ENCODE measurements at places on chromosomes 12 and 14. TPM values are rescaled to one million over a fixed set of nuclear protein-coding genes. Genes with fewer than 3 reads are reported as not detected.

The MIP gene
- not detected for total RNA-seq

The MSRB3 gene
- 1.2 TPM for total RNA-seq

DNA sequence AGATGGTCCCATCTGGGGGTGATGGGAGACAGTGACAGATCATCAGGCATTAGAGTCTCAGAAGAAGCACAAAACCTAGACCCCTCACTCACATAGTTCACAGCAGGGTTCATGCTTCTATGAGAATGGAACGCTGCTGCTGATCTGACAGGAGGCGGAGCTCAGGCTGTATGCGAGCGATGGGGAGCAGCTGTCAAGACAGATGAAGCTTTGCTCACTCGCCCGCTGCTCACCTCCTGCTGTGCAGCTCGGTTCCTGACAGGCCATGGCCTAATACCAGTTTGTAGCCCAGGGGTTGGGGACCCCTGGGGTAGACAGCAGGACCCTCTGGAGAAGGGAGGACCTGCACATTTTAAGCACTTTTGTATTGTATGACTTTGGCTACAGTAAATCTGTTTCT, 111.2 kb downstream of the LGMN start:
- DNase-seq, result no peak

- no peak for DNase-seq
Observed at GRCh38 chr14:77903221-77903620, 103.3 kb downstream of the ADCK1 start.

GRCh38 chr14:71557351-71557750, 374.9 kb upstream of the RGS6 start:
- no peak for DNase-seq
